ENCODE measurements at places on chromosomes 1 and 21. TPM values are rescaled to one million over a fixed set of nuclear protein-coding genes. Genes with fewer than 3 reads are reported as not detected.

Gene GRIK1
- total RNA-seq = not detected

Gene UBASH3A
- 38.7 TPM for total RNA-seq

- no peaks in the 10 kb centered on the region for H3K27me3 ChIP-seq
- no peak overlapping the region for H3K27ac ChIP-seq
- DNase-seq = no peak
- H3K4me1 ChIP-seq = no peaks in the 10 kb centered on the region
Measured at GRCh38 chr1:43874716-43875115, 58.9 kb upstream of the ARTN start.

Gene CLCNKA
- not detected for total RNA-seq

Gene PYHIN1
- 23.9 TPM for total RNA-seq

DNA sequence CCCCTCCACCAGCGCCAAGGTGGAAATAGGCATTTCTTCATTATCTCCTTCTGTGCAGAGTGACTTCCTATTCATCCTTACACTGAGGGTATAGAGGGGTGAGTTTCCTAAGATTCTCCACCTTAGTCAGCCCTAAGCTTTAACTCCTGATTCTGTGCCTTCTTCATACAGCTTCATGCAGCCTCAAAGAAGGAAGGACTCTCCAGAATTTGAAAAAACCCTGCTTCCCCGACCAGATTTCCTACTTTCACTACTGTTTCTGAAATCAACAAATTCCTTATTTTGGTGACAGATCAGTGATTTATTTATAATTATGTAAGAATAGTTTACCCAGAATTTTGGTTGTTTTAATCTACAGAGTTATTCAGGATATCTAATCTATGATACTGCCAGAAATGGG is 28.6 kb downstream of the GFI1 start:
- peaks cover 16% of the 10 kb centered on the region for H3K4me1 ChIP-seq
- no peak overlapping the region for H3K4me3 ChIP-seq
- H3K27me3 ChIP-seq = no peaks in the 10 kb centered on the region
- H3K27ac ChIP-seq = no peak overlapping the region
- H3K36me3 ChIP-seq = no peaks in the 10 kb centered on the region

DNA sequence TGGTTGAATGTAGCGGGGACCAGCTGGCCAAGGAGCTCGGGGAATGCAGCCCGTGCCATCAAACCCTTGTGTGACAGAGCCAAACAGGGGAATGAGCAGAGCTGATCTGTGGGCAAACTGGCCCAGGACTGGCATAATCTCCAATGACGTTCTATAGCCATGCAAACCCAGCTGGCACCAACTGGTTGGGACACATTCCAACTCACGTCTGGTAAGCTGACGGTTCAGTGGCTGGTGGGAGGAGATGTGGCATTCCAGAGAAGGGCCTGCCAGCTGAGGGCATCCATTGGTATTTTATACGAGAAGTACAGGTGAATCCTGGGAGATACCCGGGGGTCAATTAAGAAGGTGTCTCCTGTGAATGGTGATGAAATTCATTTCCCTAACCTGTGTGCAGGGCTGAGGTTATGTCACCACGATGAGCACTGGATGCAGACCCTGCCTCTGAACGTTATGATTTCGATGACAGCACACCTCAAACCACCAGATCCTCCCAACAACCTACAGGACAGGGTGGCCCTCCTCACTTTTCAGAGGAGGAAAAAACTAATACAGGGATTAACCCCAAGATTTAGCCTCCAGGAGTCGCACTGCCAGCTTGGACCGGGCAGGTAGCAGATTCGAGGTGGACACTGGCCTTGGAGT is 39.0 kb upstream of the RUNX3 start:
- no peak overlapping the region for H3K27ac ChIP-seq
- H3K4me1 ChIP-seq = peaks cover 66% of the 10 kb centered on the region
- H3K27me3 ChIP-seq = no peaks in the 10 kb centered on the region
- H3K36me3 ChIP-seq = no peaks in the 10 kb centered on the region

- DNase-seq = no peak
- H3K36me3 ChIP-seq = peaks cover 59% of the 10 kb centered on the region
Measured at GRCh38 chr1:27410709-27411108, 18.3 kb downstream of the GPR3 start.

Gene PSRC1
- total RNA-seq = 5.8 TPM

Gene MR1
- 16.4 TPM for total RNA-seq

- peak; percentile 84 for DNase-seq
- H3K4me3 ChIP-seq = peak within 1 kb of the TSS; percentile 74
- peaks cover 11% of the 10 kb centered on the region for H3K4me1 ChIP-seq
- no peaks in the 10 kb centered on the region for H3K36me3 ChIP-seq
- no peak within 1 kb of the TSS for H3K27ac ChIP-seq
Measured at GRCh38 chr1:8317647-8318381, at the start of gene SLC45A1. Gene SLC45A1 (plus strand): TSS chr1:8318114. CDS start chr1:8324330, 6,216 bp downstream.

DNA sequence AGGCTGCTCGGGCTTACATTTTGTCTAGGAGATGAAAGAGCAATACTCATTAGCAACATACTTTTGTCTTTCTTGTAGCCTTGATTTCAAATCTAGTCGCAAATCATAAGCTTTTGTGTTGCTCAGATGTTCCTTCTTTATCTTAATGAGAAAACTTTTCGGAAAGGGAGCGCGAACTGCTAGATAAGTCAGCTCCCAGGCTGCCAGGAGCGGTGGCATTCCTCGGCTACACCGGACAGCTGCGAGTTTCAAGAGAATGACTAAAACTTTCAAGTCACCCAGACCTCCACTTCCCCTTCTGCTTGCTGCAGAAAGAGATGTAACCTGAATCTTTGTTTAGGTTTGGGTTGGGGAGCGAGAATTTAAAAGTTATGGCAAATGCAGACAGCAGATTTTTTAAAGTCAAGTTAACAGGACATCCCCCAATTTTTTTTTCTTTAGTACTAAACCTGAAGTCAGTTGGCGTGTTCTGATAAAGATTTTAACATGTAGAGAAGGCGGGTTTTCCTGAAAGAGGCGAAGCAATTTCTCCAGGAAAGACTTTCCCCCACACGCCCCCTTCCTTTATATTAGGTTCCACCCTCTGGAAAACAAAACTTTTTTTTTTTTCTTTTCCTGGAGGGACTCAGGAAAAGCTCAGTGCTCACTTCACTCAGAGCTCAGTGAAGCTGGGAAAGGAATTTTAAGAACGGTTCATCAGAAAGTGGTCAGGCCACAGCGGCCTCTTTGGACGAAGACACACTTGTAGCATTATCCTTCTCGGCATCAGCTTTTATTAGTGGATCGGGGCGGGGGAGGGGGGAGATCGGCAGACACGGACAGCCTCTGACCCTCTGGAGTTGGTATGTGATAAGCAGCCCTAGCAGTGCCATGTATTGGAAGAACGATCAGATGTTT is at the start of gene LHX8:
Gene LHX8 (plus strand): TSS at position 639 of the 897 bp plus-strand sequence. CDS start 2,227 bp downstream, outside the sequence.
- no peaks in the 10 kb centered on the region for H3K36me3 ChIP-seq
- H3K27ac ChIP-seq = no peak within 1 kb of the TSS
- no peak within 1 kb of the TSS for H3K4me3 ChIP-seq
- peaks cover 18% of the 10 kb centered on the region for H3K27me3 ChIP-seq
- no peaks in the 10 kb centered on the region for H3K4me1 ChIP-seq

DNA sequence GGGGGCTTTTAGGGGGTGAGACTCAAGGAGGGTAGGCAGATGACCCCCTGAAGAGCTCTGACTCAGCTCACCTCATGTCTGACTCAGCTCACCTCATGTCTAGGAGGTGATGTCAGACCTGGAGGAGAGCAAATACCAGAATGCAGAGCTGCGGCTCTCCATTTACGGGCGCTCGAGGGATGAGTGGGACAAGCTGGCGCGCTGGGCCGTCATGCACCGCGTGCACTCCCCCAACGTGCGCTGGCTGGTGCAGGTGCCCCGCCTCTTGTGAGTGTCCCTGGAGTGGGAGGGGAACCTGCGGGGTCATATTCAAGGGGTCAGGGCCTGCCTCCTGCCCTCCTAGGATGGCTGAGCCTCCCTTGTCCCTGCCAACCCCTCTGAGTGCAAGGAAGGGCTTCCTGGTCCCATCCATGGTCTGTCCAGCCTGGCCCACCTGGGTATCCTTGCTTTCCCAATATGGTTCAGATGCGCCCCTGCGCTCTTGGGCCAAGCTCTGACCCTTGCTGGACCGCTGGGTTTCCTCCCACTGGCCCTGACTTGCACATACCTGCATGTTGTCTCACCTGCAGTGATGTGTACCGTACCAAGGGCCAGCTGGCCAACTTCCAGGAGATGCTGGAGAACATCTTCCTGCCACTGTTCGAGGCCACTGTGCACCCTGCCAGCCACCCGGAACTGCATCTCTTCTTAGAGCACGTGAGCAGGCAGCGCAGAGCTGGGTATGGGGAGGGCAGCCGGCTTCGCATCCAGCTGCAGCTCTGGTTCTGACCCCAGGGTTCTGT is 9.1 kb downstream of the AMPD2 start:
- no peak overlapping the region for H3K27ac ChIP-seq
- H3K27me3 ChIP-seq = no peaks in the 10 kb centered on the region
- H3K4me1 ChIP-seq = peaks cover 11% of the 10 kb centered on the region

Gene CR2
- 1.6 TPM for total RNA-seq

Gene TNNI3K
- not detected for total RNA-seq

Data from CD8-positive, alpha-beta memory T cell (primary cell).